Prostate gland (tissue), 2 donors: ENCODE measurements at places on chromosomes 11 and 22. TPM values are rescaled to one million over a fixed set of nuclear protein-coding genes. Genes with fewer than 3 reads are reported as not detected.

The DMC1 gene
- 0.23 TPM for total RNA-seq

The SELENOM gene
- 382 TPM for total RNA-seq

The ZP1 gene
- 0.68 TPM for total RNA-seq

The DSCAML1 gene
- total RNA-seq: 2.8 TPM

The ARHGAP42 gene
- 20.5 TPM for total RNA-seq

The BARX2 gene
- 5.7 TPM for total RNA-seq

The ARHGAP8 gene
- total RNA-seq: 34.6 TPM

The ENTHD1 gene
- 0.09 TPM for total RNA-seq

The VPREB3 gene
- total RNA-seq: not detected

The PGA5 gene
- total RNA-seq: not detected

The CNGA4 gene
- total RNA-seq: 0.27 TPM

The ART1 gene
- total RNA-seq: not detected

The CABP7 gene
- total RNA-seq: not detected

The OR4D5 gene
- not detected for total RNA-seq

The OR8A1 gene
- not detected for total RNA-seq

The SOX6 gene
- 3.1 TPM for total RNA-seq

The KCNC1 gene
- not detected for total RNA-seq

The ZNF280A gene
- total RNA-seq: not detected

The OR52E8 gene
- not detected for total RNA-seq

The CRYBA4 gene
- total RNA-seq: not detected

The POU2F3 gene
- 1.5 TPM for total RNA-seq

The GGTLC3 gene
- total RNA-seq: 2.3 TPM

The CCDC73 gene
- total RNA-seq: 2.7 TPM

The SHANK2 gene
- total RNA-seq: 46.4 TPM

The MAP4K2 gene
- total RNA-seq: 35.8 TPM

The ELFN2 gene
- 2.8 TPM for total RNA-seq

The CLCF1 gene
- total RNA-seq: 2.6 TPM

The DGAT2 gene
- 24.6 TPM for total RNA-seq

The MYBPC3 gene
- total RNA-seq: not detected

The PKP3 gene
- 88.4 TPM for total RNA-seq

The DDTL gene
- total RNA-seq: 2.2 TPM

The ROM1 gene
- total RNA-seq: 12.7 TPM

The LRRC4C gene
- 0.28 TPM for total RNA-seq

The KRTAP5-8 gene
- total RNA-seq: not detected

The HSD17B12 gene
- 59.9 TPM for total RNA-seq

The SCN3B gene
- total RNA-seq: 2.5 TPM

The MMP10 gene
- total RNA-seq: 3.6 TPM

The FGF3 gene
- total RNA-seq: not detected

The SHANK3 gene
- total RNA-seq: 18.3 TPM

The APOL4 gene
- 25.5 TPM for total RNA-seq
